ENCODE measurements at places on chromosomes 1 and 21.

DNA sequence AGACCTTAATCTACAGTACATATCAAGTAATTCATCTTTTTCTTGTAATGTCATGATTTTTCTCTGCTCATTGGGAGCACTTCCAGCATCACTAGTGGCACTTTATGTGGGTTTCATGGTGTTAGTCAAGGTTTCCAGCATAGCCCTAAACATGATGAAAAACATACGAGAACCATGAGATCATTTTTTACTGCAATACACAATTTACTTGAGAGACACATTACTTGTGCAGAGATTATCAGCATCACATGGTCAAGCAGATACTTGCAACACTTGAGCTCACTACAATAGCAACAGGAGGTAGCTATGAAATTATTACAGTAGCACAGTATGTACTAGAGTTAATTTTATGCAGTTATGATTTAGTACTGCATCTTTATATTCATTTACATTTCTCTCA, 36.4 kb downstream of the ITGB3BP start:
- DNase-seq = no peak

DNA sequence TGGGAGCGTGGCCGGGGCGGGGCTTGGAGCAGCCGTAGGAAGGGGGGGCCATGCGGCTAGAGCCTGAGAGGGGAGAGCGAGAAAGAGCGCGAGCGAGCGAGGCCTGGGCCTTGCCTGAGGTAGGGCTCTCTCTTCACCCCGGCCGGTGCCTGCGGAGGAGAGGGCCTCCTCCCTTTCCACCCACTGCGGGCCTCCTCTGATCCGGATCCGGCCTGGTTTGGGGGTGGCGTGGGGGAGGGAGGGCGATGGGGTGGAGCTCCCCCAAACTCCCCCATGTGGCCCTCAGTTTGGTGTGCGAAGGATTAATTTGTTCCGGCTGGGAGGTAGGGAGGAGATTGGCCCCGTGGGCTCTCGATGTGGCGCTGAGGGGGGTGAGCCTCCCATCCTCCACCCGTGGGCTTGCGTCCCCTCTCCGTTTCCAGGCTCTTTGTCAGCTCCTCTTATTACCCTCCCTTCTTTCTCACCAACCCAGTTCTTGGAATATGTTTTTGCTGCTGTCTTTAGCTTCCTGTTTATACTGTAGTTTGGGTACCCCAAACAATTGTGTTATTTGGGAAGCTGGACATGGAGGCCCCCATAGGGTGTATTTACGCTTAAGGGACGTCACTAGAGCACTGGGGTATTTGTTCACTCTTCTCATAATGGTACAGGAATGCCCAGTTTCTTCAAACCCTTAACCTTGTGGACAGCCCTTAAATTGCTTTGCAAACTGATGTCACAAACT, 685 bp downstream of the UBAP2L start:
- DNase-seq = peak; percentile 84

GRCh38 chr21:25573409-25574206, 33.7 kb downstream of the MRPL39 start:
- DNase-seq = no peak

GRCh38 chr21:35829067-35829466, 231.3 kb downstream of the SETD4 start:
- DNase-seq = no peak

DNA sequence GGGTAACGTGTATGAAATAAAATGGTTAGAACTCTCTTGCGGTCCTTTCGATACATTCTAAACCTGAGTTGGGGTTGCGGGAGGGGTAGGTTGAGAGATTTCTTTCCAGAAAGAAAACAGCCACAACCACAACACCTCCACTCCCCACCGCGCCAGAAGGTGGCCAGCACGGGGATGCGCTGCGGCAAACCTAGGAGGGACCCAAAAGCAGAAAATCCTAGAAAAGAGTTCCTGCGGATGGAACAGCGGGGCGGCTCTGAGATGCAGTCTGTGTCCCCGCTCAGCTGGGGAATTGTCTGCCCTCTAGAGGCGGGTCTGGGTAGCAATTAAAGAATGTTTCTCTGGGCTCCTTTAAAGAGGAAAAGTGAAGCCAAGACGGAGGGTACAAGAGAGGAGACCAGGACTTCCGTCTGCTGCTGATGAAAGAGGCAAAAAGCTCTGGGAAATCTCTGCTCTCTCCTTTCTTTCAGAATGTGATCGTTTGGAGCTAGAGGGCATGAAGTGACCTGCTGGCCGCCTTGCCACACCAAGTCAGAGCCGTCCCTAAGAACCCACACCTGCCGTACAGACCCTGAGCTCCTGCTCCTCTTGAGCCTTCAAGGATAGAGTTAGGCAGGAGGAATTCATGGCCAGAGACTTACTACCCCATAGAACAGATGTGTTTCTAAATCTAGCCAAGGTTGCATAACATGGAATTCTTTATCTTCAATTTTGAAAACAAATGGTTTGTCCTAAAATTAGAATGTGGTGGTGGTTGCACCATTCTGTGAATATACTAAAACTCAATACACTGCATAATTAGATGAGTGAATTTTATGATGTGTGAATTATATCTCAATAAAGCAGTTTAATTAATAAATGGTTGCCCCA, 46.5 kb upstream of the COA6 start:
- DNase-seq = peak; percentile 82

DNA sequence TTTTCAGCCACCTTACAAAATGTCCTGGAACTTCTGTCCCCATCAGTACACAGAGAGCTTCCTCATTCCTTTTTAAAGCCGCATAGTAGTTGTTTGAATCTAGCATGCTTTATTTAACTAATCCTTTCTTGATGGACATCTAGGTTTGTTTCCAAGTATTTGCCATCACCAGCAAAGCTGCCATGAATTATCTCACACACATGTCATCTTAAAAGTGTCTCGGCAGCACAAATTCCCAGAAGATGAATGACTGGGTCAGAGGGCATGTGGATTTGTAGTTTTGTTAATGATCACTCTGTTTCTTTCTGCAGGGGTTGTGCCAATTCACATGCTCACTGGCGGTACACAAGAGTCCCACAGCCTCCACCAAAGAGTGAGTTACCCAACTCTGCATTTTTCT, 68.3 kb downstream of the CLIC6 start:
- DNase-seq = no peak

- DNase-seq = no peak
Measured at GRCh38 chr21:25911730-25912401, 177.1 kb downstream of the GABPA start.

- no peak for DNase-seq
Measured at GRCh38 chr1:11365744-11366387, 92.9 kb downstream of the UBIAD1 start.

- DNase-seq = no peak
Measured at GRCh38 chr1:77553568-77554291, 128.7 kb downstream of the ZZZ3 start.

DNA sequence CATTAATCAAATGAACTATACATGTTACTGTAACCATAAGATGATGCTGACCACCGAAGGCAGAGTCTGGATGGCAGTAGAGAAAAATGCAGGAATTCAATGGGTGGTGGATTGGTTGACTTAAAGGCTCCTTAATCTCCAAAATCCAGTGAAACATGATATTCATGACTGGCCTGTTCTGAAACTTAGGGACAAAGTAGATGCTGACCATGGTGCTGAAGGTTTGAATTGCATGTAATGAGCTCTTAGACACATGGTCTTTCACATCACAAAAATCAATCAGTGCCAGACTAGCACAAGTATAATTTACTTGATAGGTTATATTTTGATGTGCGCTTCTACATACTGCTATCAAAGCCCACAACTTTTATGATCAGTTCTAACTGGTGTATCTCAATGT, 30.9 kb upstream of the NTMT2 start:
- DNase-seq = no peak

DNA sequence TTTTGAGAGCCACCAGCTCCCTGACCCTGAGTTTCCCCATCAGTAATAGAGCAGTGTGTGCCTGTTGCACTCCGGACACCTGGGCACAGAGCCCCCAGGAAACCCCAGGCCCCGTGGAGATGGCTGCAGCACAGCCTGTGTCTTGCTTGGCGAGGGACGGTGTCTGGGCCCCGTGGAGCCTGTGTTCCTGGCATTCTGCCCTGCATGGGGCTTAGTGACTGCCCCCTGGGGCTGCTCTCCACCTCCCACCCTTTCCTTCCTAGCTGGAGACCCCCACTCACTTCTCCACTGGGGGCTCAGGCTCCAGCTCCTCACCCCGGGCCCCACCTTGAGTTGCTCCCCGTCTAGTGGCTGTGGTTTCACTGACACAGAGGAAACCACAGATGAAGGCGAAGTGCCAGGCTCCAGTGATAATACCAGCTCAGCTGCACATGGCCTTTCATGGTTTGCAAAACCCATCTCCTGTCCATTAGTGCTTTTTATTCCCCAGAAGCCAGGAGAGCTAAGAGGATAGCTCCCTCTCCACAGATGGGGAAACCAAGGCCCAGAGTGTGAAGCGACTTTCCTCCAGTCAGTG, 39.4 kb downstream of the DMRTB1 start:
- no peak for DNase-seq

- DNase-seq = no peak
Measured at GRCh38 chr1:184790642-184791549, 36.2 kb upstream of the EDEM3 start.

DNA sequence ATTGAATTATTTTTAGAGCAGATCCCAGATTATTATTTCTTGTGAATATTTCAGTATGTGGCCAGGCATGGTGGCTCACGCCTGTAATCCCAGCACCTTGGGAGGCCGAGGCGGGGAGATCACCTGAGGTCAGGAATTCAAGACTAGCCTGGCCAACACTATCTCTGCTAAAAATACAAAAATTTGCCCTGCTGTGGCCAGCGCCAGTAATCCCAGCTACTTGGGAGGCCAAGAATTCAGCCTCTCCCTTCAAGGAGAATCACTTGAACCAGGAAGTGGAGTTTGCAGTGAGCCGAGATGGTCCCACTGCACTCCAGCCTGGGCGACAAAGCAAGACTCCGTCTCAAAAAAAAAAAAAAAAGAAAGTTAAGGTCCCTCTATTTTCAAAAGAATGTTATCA, 4.3 kb downstream of the OSBPL9 start:
- no peak for DNase-seq

DNA sequence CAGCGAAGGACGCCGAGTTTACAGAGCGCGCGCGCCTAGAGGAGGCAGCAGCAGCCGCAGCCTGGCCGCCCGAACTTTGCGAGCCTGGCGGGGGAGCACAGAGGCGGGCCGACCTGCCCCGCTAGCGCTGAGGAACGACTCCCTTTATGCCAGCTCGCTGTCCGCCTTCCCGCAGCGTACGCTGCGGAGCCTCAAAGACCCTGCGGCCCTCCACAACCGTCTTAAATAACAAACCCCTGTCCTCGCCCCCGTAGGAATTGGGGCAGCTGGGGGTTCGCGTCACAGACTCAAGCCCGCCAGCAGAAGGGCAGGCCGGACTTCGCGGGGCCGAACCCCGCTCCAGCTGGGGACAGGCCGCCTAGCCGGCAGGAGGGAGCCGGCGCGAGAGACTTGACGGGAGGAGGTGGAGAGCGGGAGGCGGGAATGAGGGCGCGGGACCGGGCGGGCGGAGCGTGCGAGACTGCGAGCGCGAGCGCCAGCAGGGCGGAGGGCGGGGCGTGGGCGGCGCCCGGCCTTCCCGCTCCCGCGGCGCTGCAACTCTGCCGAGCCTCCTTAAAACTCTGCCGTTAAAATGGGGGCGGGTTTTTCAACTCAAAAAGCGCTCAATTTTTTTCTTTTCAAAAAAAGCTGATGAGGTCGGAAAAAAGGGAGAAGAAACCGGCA, 1.8 kb upstream of the CDKN2C start:
- DNase-seq = peak; percentile 89

- DNase-seq = no peak
Measured at GRCh38 chr1:231392389-231393131, 29.5 kb downstream of the EGLN1 start.

- no peak for DNase-seq
Measured at GRCh38 chr1:98342566-98342965, 319.0 kb upstream of the SNX7 start.

- no peak for DNase-seq
Measured at GRCh38 chr21:45895778-45896370, 85.7 kb upstream of the COL6A1 start.

GRCh38 chr1:233651563-233652233, 37.8 kb downstream of the KCNK1 start:
- DNase-seq = no peak

- DNase-seq = no peak
Measured at GRCh38 chr1:94591823-94592570, 50.4 kb upstream of the F3 start.

DNA sequence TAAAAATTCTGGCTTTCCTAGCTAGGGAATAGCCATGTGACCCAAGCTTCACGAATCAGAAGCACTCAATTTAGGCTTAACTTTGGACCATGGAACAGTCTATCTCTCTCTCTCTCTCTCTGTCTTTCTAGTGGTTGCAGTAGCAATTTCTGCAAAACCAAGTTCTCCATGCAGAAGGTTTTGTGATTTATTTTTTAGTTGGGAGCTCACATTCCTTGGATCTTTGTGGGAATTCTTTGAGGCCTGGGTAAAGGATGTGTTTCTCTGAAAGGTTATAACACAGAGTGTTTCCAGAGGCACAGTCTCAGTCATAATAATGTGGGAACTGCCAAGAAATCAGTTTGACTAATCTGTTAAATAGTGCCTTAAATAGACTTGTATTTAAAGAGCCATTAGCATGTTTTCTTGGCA, 112.3 kb upstream of the COL11A1 start:
- DNase-seq = no peak

DNA sequence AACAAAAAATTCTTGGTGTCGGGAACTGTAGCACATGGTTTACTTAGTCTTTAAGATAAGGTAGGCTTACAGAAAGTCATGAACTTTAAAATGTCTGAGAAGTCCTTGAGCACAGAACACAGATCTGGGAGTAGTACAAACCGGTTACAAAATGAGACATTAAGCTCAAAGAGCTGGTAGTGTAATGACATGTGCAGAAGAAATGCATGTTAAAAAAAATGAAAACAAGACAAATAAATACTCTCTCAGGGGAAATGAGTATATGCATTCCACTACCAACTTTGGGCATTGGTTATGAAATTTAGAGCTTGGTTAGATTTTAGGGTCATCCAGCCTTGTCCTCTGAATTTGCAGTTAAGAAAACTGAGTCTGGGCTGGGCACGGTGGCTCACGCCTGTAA, 91.5 kb upstream of the F3 start:
- DNase-seq = no peak

DNA sequence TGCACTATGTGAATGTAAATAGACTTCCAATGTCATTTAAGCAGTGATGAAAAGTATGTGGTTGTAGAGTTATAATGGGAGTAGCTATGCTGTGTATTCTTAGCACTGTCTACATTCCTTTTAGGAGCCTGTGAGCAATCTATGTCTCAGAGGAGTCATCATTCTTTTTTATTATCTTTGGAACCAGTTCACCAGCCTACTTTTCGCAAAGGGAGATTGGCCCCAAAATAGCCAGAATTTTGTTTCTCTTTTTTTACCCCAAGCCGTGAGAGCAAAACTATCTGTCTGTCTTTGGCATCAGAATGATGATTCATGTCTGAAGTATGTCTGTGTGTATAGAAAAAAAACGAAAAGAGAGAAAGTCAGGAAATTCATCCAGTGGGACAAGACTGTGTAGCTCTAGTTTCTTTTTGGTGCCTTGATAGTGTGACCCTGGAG, 44.2 kb downstream of the OSBPL9 start:
- DNase-seq = no peak

DNA sequence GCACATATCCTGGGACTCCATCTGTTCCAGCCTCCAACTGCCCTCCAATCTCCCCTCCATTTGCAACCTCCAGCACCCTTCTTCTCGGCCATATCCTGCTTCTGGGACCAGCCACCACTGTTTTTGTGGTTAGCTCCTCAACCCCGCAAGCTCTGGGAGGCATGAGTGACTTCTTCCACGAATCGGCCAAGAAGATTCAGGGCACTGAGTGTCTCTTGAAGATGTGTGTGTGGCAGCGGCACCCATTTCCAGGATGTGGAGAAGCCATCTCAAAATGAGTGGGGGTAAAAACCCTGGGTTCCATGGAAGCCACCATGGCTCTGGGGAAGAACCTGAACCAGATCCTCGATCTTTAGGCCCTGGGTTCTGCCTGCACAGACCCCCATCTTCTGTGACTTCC, 194.6 kb downstream of the SLC45A1 start:
- DNase-seq = no peak
